Mesothelial cell of epicardium (in vitro differentiated cells): ENCODE measurements at places on chromosomes 1 and 21.

- H3K27me3 ChIP-seq = peaks cover 13% of the 10 kb centered on the region
- DNase-seq = no peak
- H3K36me3 ChIP-seq = no peaks in the 10 kb centered on the region
- no peaks in the 10 kb centered on the region for H3K4me1 ChIP-seq
These were observed 24.3 kb downstream of the F13B start for GRCh38 chr1:197042676-197043341.

DNA sequence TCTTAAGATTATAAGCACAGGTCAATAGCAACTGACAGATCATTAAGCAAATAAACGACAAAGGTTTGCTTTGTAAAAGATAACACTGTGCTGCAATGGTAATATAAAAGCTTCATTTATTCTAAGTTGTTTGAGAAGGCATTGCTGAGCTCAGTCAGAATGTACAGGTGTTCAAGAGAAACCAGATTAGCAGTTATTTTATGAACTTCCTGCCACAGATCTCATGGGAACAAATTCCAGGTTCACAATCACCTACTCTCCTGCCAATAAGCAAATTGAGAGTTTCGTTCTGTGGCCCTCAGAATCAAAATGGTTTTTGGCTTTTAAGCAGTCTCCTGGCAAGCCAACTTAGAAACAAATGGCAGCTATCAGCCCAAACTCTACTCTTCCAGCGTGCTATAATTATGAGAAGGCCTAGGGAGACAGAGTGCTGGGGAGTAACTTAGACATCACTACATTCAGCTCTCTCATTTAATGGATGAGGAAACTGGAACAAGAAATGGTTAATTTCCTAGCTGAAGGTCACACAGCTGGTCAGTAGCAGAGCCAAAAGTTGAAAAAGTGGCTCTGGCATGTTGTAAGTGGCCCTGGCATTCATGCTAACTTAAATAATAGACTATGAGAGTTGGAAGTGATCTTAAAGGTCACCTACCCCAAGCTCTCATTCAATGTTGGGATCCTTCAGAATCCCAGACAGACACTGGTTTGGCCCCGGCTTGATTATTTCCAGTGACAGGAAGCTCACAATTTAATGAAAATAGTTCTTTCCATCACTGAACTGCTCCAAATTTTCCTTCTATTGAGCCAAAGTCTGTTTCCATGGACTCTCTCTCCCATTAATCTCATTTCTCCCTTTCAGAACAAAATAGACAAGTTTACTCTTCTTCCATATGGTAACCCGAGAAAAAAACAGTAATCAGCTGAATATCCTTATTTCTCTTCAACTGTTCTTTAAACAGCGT is 82.6 kb upstream of the EDEM3 start:
- H3K4me3 ChIP-seq = no peak overlapping the region
- H3K36me3 ChIP-seq = peaks cover 4% of the 10 kb centered on the region
- H3K4me1 ChIP-seq = peaks cover 10% of the 10 kb centered on the region
- no peaks in the 10 kb centered on the region for H3K27me3 ChIP-seq
- no peak for DNase-seq

GRCh38 chr1:47643306-47644211 is 205.7 kb downstream of the FOXD2 start:
- peaks cover 80% of the 10 kb centered on the region for H3K27me3 ChIP-seq
- H3K4me1 ChIP-seq = peaks cover 25% of the 10 kb centered on the region
- peak overlapping the region; percentile 87 for H3K27ac ChIP-seq
- H3K36me3 ChIP-seq = no peaks in the 10 kb centered on the region
- H3K4me3 ChIP-seq = peak overlapping the region; percentile 1
- no peak for DNase-seq

- H3K27ac ChIP-seq = no peak overlapping the region
- DNase-seq = no peak
- peaks cover 53% of the 10 kb centered on the region for H3K36me3 ChIP-seq
- H3K27me3 ChIP-seq = no peaks in the 10 kb centered on the region
- no peaks in the 10 kb centered on the region for H3K4me1 ChIP-seq
These were observed 36.4 kb downstream of the MRAP start for GRCh38 chr21:32334980-32335531.

- H3K4me3 ChIP-seq = no peak overlapping the region
- no peak for DNase-seq
- no peaks in the 10 kb centered on the region for H3K27me3 ChIP-seq
- H3K4me1 ChIP-seq = no peaks in the 10 kb centered on the region
- H3K27ac ChIP-seq = no peak overlapping the region
These were observed 390.1 kb downstream of the PCP4 start for GRCh38 chr21:40257342-40257741.

GRCh38 chr1:89151047-89151446 is 24.8 kb downstream of the GBP7 start:
- peaks cover 14% of the 10 kb centered on the region for H3K27me3 ChIP-seq
- DNase-seq = no peak
- H3K36me3 ChIP-seq = no peaks in the 10 kb centered on the region
- peaks cover 12% of the 10 kb centered on the region for H3K4me1 ChIP-seq
- H3K27ac ChIP-seq = no peak overlapping the region

DNA sequence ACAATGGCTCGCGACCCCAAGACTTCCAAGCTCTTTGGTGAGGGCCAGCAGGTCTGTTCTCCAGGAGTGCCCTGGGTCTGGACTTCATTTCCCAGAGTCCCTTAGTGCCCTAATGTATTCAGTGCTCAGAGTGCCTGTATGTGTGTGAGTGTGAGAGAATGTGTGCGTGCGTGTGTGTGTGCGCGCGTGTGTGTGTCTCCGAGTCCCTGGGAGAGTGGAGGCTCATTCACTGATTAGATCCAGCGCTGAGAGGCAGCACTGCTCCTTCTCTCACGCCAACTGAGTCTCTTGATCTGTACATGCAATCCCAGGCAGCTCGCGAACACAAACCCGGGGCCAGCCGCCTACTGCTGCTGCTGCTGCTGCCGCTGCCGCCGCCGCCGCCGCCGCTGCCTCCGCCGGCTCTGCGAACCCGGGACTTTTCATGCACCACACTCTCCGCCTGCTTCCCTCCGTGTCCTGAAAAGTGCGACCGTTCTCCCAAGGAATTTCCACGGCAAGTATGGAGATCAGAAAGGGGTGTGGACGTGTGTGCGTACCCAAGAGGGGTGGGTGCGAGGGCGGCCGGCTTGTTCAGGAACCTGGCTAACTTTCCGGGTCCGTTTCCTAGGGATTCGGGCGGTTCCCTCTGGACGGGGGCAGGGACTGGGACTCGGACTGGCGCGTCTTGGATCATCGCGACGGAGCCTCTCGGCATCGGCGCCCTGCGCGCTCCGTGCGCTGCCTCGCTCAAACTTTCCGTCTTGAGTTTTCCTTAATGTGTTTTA is at the start of gene RNF220:
RNF220 (plus strand) TSS at position 225 of the 767 bp plus-strand sequence.
- peaks cover 27% of the 10 kb centered on the region for H3K4me1 ChIP-seq
- no peaks in the 10 kb centered on the region for H3K36me3 ChIP-seq
- H3K27ac ChIP-seq = no peak within 1 kb of the TSS
- peak within 1 kb of the TSS; percentile 77 for H3K4me3 ChIP-seq
- H3K27me3 ChIP-seq = peaks cover 63% of the 10 kb centered on the region
- no peak for DNase-seq
